ENCODE measurements at places on chromosomes 3 and 15. TPM values are rescaled to one million over a fixed set of nuclear protein-coding genes. Genes with fewer than 3 reads are reported as not detected.

Gene GP9
- not detected for total RNA-seq

Gene CAND2
- total RNA-seq, result 0.97 TPM

Gene CMTM8
- 2.6 TPM for total RNA-seq

Gene SI
- total RNA-seq, result not detected

Gene SEC11A
- total RNA-seq, result 97.1 TPM

Gene PROK2
- total RNA-seq, result not detected

Gene GTF2A2
- 96.1 TPM for total RNA-seq

Gene GRK7
- not detected for total RNA-seq

Gene ZNF148
- total RNA-seq, result 50.3 TPM

Gene LAMB2
- total RNA-seq, result 1.2 TPM

Gene UROC1
- not detected for total RNA-seq

Gene THRB
- not detected for total RNA-seq

Gene RAD51
- 52.4 TPM for total RNA-seq

Gene FILIP1L
- total RNA-seq, result 2.4 TPM
